CD8-positive, alpha-beta memory T cell (primary cell): ENCODE measurements at places on chromosomes 5 and 9. TPM values are rescaled to one million over a fixed set of nuclear protein-coding genes. Genes with fewer than 3 reads are reported as not detected.
A peak's percentile ranks its signal among the peaks of the same experiment; 100 is the strongest.

The LCN9 gene
- total RNA-seq = not detected

The OLFML2A gene
- total RNA-seq = not detected

The MFAP3 gene
- 17.5 TPM for total RNA-seq

The IL31RA gene
- total RNA-seq = not detected

The RAB3C gene
- not detected for total RNA-seq

The HINT2 gene
- total RNA-seq = 71.7 TPM

The ARHGEF39 gene
- 10.7 TPM for total RNA-seq

- H3K27ac ChIP-seq = no peak overlapping the region
- DNase-seq = no peak
- no peaks in the 10 kb centered on the region for H3K36me3 ChIP-seq
- H3K4me1 ChIP-seq = no peaks in the 10 kb centered on the region
Observed at GRCh38 chr5:125525356-125525755, 778.9 kb upstream of the ZNF608 start.

- DNase-seq = no peak
- no peak overlapping the region for H3K27ac ChIP-seq
- H3K4me1 ChIP-seq = no peaks in the 10 kb centered on the region
- H3K36me3 ChIP-seq = no peaks in the 10 kb centered on the region
- H3K4me3 ChIP-seq = no peak overlapping the region
Observed at GRCh38 chr5:103582364-103582763, 19.8 kb upstream of the NUDT12 start.

DNA sequence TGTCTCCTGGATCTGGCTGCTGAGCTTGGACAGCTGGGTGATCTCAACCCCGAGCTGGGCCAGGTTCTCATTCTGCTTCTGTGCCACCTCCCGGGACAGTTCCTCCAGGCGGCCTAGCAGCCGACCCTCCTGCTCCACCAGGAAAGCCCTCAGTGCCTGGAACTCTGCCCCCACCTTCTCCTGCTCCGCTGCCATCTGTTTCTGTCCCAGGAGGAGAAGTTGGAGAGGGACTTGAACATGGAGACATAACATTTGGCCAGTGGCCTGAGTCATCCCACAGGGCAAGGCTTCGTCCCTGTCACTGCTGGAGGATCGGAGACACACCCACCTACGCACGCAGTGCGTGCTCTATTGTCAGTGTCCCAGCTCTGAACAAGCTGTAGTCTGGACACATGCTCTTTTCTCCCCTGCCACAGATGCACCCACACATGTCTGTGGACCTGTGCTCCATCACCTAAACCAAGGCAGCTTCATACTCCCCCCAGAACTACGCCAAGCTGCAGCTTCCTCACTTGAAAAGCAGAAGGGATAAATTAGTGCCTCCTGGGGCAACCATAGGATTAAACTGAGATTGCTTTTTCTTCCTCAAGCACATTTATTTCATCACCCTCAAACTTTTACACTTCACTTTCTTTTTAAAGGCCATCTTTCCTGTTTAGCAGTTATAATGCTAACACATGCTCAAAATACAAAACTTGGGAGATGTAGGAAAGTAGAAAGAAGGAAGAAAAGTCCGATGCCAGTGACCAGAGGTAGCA lies 4.9 kb downstream of the TRIM7 start:
- no peak overlapping the region for H3K4me3 ChIP-seq
- no peak for DNase-seq
- H3K4me1 ChIP-seq = peaks cover 7% of the 10 kb centered on the region
- no peaks in the 10 kb centered on the region for H3K27me3 ChIP-seq
- H3K36me3 ChIP-seq = no peaks in the 10 kb centered on the region
- no peak overlapping the region for H3K27ac ChIP-seq

DNA sequence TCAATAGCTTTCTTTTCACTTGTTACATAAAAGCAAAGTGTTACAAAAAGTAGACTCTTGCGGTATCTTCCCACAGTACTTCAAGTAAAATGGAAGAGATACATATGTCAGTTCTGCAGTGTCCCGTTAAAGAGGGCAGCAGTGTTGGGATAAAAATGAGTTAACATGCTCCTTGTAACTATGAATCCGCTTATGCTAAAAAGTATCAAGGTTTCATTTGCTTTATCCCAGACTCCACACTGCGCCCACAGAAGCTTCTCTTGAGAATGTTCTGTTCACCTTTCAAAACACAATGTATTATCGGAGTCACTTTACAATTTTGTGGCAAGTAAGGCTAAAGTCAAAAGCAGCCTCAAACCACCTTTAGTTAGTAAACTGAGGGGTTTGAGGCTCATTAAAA lies 790 bp downstream of the PTAR1 start:
- H3K27me3 ChIP-seq = no peaks in the 10 kb centered on the region
- no peak for DNase-seq
- H3K4me3 ChIP-seq = peak overlapping the region; percentile 75
- H3K27ac ChIP-seq = peak overlapping the region; percentile 83
- H3K4me1 ChIP-seq = peaks cover 24% of the 10 kb centered on the region

DNA sequence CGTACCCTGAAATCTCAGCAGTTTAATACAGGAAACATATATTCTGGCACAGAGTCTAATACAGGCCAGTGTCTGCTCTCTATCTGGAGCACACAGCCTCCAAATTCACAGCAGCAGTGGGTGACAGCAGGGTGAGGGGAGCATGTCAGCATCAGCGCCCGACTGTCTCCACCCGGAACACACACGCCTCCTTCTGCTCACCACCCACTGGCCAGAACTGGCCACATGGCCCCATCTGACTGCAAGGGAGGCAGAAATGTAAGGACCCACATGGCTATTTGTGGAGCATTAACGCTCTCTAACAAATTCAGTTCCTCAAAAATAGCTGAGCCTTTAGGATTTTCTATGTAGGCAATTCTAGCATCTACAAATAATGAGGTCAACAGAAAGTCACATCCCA lies 24.6 kb downstream of the UBE2QL1 start:
- H3K4me3 ChIP-seq = no peak overlapping the region
- no peaks in the 10 kb centered on the region for H3K36me3 ChIP-seq
- no peak overlapping the region for H3K27ac ChIP-seq
- no peak for DNase-seq

DNA sequence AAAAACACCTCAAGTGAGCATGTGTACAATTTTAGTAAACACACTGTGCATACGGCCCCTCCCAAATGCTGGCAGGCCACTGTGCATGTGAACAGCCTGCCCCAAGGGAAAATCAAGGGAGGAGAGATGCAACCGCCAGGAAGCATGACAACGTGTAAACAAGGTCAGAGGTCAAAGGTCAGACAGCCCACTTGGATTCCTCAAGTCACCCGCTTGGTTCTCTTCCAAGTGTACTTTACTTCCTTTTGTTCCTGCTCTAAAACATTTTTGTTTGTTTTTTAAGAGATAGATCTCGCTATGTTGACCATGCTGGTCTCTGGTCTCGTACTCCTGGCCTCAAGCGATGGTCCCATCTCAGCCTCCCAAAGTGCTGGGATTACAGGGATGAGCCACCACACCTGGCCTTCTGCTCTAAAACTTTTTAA lies 126.7 kb upstream of the SHB start:
- DNase-seq = no peak
- H3K27ac ChIP-seq = no peak overlapping the region
- H3K4me1 ChIP-seq = no peaks in the 10 kb centered on the region
- H3K27me3 ChIP-seq = no peaks in the 10 kb centered on the region
- no peaks in the 10 kb centered on the region for H3K36me3 ChIP-seq

- H3K36me3 ChIP-seq = no peaks in the 10 kb centered on the region
- no peak overlapping the region for H3K27ac ChIP-seq
- no peak overlapping the region for H3K4me3 ChIP-seq
- DNase-seq = no peak
- H3K27me3 ChIP-seq = no peaks in the 10 kb centered on the region
- H3K4me1 ChIP-seq = no peaks in the 10 kb centered on the region
Observed at GRCh38 chr5:142626099-142626498, 59.8 kb downstream of the FGF1 start.

DNA sequence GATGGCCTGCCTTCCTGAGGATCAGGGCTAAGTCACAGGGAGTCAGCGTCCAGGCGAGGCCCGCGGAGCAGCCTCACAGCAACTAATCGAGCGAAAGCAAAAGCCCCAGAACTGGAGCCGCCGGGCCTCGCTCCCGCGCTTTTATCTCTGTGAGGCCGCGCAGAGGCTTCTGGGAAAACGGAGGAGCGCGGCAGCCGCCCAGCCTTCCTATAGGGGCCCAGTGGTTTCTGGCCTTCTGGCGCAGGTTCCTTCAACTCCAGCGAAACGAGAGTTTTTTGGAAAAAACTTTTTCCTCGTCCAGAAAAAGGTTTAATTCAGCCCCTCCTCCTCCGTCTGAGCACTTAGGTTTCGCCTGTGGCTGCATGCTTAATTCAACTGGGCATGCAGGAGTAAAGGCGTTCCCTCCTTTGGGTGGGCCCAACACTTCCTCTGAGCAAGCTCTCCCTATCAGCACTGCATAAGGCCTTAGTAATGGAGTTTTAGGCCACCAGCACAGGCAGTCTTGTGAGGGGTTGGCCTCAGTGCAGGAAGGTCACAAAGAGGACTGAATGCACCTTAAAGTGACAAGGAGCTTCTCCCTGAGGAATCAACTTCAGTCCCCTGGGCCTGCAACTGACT lies at the start of gene MEIKIN:
TSS of gene MEIKIN (minus strand) at position 113 of the 618 bp plus-strand sequence. CDS start 158 bp downstream, outside the sequence.
- H3K4me1 ChIP-seq = no peaks in the 10 kb centered on the region
- no peaks in the 10 kb centered on the region for H3K27me3 ChIP-seq
- H3K4me3 ChIP-seq = no peak within 1 kb of the TSS
- H3K27ac ChIP-seq = no peak within 1 kb of the TSS
- H3K36me3 ChIP-seq = no peaks in the 10 kb centered on the region
- DNase-seq = no peak

DNA sequence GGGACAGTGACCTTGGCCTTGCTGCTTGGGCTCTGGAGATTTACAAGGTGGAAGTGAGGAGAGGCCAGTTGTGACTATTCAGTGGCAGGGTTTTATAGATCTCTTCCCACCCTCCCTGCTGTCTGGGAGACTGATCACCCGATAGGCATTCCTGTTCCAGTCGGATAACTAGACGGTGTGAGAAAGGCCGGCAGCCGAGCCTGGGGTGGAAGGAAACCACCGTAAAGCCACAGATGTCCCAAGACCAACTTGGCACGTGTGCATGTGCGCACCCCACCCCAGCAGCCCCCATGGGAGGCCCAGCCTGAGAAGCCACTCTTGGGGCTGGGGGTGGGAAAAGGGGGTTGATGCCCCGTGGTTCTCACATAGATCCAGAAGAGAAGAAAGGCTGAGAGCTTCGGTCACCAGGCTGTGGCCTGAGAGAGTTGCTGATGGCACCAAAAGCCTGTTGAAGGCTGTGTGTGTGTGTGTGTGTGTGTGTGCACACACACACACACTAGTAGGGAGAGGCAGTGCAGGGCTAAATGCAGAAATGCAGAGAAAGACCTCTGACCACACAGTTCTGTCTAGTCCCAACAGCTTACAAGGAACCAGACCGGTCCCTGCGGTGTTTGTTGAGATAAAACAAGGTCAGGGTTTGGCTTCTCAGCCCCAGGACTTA lies 225.8 kb downstream of the FANCC start:
- no peaks in the 10 kb centered on the region for H3K4me1 ChIP-seq
- no peak for DNase-seq
- no peak overlapping the region for H3K27ac ChIP-seq
- no peaks in the 10 kb centered on the region for H3K36me3 ChIP-seq

GRCh38 chr5:83653669-83654068 lies 67.0 kb downstream of the HAPLN1 start:
- H3K36me3 ChIP-seq = no peaks in the 10 kb centered on the region

DNA sequence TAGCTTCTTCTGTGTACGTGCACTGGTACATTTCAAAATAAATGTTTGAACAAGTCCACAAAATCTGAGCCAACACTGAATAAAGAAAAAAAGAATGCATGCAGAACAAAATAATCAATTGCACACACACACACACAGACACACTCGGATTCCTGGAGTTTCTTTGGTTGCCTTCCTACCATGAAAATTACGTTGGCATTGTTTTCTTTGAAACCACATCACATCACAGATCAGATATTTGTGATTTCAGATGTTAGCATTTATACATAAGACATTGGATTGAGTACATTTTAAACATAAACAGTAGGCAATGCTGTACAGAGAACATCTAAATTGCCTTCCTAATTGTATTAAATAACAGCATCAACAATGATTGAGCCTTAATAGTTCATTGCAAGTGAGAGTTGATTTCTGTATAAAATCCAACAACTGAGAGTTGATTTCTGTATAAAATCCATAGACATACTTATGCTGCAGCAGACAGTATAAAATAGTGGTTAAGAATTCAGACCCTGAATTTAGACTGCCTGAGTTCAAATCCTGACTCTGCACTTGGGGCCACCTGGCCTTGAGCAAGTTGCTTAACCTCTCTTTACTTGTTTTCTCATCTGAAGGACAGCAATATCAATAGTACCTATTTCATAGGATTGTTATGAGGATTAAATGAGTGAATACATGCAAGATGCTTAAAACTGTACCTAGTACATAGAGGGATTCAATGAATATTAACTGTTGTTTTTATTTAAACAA lies 101.7 kb upstream of the IFNE start:
- H3K36me3 ChIP-seq = no peaks in the 10 kb centered on the region
- H3K4me3 ChIP-seq = no peak overlapping the region
- H3K4me1 ChIP-seq = peaks cover 14% of the 10 kb centered on the region
- no peak overlapping the region for H3K27ac ChIP-seq
- DNase-seq = no peak
- no peaks in the 10 kb centered on the region for H3K27me3 ChIP-seq

DNA sequence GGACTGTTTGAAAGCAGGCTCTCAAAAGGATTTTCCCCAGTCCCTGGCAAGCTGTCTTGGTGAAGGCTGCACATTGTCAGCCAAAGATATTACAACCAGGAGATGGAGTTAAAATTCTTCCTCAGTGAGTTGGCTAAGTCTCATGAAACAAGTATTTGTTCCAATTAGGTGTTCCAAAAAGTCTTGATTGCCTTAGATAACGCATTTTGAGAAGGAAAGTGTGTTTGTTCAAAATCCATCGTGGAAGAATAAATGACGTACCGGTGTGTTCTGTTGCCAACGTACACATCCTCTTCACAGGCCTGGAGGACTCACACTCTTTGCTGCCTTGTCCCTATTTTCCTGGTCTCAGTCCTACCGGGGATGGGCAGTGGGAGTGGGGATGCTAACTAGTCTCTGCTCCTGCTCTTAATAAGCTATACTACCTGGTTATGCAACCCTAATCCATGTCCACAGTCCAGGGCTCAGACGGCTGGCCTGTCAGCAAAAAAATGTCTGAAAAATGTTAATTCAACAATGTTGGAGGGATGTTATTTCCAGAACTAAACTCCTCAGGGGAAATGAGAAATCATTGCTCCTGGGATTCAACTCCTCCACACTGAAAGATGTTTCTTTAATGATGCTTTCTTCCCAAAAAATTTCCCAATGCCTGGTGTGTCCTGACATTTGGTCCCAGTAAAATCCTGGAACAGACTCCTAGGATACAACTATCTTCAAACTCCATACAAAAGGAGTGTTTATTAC lies 175.3 kb upstream of the KLF9 start:
- no peaks in the 10 kb centered on the region for H3K36me3 ChIP-seq
- no peak for DNase-seq
- no peaks in the 10 kb centered on the region for H3K27me3 ChIP-seq
- no peak overlapping the region for H3K4me3 ChIP-seq

GRCh38 chr5:122112733-122113558 lies 16.4 kb upstream of the ZNF474 start:
- H3K36me3 ChIP-seq = no peaks in the 10 kb centered on the region
- DNase-seq = no peak
- H3K27ac ChIP-seq = peak overlapping the region; percentile 40
- H3K4me1 ChIP-seq = no peaks in the 10 kb centered on the region

- no peak for DNase-seq
- H3K4me3 ChIP-seq = no peak overlapping the region
- H3K4me1 ChIP-seq = no peaks in the 10 kb centered on the region
- no peak overlapping the region for H3K27ac ChIP-seq
- H3K36me3 ChIP-seq = peaks cover 20% of the 10 kb centered on the region
Observed at GRCh38 chr9:127884427-127884911, 7.0 kb upstream of the AK1 start.
